ENCODE measurements at places on chromosomes 7 and 10. TPM values are rescaled to one million over a fixed set of nuclear protein-coding genes. Genes with fewer than 3 reads are reported as not detected.

Gene HKDC1
- 11.1 TPM for total RNA-seq

Gene TMEM270
- not detected for total RNA-seq

DNA sequence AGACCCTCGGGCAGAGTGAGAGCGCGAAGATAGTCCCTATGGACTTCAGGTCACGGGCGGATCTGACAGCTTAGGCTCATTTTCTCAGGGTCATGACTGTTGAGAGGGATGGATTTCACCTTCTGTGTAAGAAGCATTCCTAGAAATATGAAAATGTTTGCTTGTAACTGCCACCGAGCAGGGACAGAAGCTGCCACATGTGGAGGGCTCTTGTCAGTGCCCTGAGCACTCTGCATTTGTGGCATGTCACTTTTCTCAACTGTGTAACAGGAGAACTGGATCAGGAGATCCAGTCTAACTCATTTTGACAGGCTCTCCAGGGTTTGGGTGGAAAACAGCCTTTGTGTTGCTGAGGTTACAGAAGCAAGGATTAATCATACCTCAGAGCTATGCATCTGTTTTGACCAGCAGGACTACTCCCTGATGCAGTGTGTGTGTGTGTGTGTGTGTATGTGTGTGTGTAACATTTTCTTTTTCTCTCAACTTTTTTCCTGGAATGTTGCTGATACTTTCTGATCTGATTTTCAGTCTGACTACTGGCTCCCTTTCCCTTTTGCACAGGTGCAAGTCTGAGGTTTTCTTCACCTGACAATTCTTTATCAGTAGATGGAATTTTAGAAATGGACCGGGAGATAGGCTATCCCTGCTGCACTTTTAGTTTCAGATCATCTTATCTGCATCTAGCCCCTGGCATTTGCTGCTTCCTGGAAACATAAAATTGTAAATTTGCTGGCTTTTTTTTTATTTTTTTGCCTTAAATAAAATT, 183.3 kb downstream of the STK31 start:
- no peak for DNase-seq

DNA sequence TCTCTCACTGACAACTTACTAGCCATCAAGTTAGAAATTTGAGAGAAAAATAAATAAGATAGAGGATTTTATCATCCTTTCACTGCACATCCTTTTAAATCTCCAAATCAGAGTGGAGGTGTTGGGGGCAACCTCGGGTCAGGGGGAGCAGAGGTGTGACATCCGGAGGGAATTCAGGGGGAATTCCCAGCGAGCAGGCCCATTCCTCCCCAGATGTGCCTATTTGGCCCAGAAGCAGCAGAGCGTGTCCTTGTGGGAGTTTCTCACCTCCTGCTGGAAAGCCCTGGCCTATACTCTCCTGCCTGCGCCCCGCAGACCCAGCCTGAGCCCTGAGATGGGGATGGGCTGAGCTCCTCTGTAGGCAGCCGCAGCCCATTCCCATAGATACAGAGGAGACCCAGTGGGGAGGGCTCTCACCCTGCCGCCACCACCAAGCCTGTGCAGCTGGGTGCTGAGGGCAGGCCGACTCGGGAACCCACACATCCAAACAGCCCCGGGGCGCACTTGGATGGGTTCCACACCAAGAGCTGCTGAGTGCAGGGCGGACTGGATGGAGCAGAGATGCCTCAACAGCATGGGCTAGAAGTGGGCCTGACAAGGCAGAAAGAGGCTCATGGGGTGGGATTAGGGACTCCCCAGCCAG, 124.5 kb downstream of the CXCL12 start:
- no peak for DNase-seq

- DNase-seq = no peak
Measured at GRCh38 chr7:130593033-130593432, 75.5 kb downstream of the COPG2 start.

- no peak for DNase-seq
Measured at GRCh38 chr7:36604806-36605205, 119.5 kb downstream of the AOAH start.

Measured in CD4-positive, CD25-positive, alpha-beta regulatory T cell (primary cell).